HFFc6 (cell line): ENCODE measurements at places on chromosomes 5 and 9. TPM values are rescaled to one million over a fixed set of nuclear protein-coding genes. Genes with fewer than 3 reads are reported as not detected.

- DNase-seq: no peak
Measured at GRCh38 chr9:708182-708550, 133.3 kb upstream of the DMRT1 start.

- DNase-seq: no peak
Measured at GRCh38 chr5:137394380-137394779, 104.7 kb downstream of the SPOCK1 start.

- DNase-seq: peak; percentile 18
Measured at GRCh38 chr5:9015260-9015936, 530.5 kb downstream of the SEMA5A start.

PLPPR1 gene
- not detected in 3 replicates for total RNA-seq

GRCh38 chr5:146331423-146331822 lies 7.2 kb upstream of the POU4F3 start:
- DNase-seq: no peak

DNA sequence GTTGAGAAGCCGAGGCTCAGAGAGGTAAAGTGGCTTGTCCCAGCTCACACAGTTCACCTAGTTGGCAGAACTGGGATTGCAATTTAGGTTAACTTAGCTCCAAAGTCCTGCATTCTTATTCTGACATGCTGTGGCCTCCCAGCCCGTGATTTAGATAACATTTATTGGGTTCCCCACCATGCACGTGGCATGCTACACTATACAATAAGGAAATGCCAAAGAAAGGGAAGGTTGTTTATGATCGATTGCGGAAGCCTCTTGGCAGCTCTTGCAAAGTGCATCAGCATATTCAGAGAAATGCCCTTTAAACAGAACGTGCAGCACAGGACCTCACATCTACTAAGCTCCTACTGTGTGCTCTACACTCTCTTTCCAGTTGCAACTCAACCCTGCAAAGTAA lies 3.2 kb downstream of the NEURL1B start:
- DNase-seq: no peak

DNA sequence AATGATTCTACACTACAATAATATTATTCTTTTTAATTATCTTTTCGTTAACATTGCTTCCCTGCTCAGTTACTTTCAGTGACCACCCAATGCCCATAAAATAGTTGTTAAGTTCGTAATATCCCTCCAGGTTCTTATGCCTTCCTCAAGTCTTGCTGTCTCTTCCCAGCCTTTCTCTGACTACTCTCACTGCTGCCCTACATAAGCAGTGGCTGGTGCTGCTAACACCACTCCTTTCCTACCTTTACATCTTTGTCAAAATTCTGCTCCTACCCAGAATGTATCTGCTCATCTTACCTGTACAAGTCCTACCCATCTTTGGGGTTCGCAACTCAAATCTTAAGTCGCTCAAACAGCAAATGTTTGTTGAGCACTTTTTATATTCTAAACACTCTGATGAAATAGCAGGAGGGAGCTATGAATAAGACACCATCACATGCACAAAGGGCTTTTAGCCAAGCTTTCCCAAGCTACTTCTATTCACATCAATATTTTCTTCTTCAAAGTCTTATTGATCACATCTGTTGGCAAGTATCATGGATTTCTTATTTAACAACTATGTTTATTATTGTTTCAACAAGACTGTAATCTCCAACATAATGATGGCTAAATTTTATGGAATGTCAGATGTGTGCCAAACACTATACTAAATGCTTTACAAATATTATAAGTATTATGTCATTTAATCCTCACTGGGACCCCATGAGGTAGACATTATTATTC lies 29.5 kb downstream of the SLC25A46 start:
- DNase-seq: no peak

DNA sequence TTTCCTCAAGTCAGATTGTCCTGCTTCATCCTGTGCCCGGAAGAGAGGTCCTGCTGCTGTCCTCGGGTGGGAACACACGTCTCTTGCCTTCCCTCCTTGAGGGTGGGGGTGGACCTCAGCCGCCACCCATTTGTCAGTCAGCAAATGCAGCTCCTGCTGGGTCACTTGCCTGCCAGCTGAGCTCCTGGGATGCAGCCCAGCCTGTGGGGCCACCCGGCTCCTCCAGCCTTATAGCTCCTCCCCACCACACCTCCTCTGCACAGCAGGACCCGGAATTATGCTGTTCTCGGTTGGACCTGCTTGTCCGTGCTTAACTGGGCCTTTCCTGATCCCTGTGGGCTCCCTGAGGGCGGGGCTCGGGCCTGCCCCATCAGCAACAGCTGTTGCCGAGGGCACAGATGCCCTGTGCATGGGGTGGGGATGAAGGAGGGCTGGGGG lies 52.7 kb downstream of the RXRA start:
- DNase-seq: peak; percentile 49

DNA sequence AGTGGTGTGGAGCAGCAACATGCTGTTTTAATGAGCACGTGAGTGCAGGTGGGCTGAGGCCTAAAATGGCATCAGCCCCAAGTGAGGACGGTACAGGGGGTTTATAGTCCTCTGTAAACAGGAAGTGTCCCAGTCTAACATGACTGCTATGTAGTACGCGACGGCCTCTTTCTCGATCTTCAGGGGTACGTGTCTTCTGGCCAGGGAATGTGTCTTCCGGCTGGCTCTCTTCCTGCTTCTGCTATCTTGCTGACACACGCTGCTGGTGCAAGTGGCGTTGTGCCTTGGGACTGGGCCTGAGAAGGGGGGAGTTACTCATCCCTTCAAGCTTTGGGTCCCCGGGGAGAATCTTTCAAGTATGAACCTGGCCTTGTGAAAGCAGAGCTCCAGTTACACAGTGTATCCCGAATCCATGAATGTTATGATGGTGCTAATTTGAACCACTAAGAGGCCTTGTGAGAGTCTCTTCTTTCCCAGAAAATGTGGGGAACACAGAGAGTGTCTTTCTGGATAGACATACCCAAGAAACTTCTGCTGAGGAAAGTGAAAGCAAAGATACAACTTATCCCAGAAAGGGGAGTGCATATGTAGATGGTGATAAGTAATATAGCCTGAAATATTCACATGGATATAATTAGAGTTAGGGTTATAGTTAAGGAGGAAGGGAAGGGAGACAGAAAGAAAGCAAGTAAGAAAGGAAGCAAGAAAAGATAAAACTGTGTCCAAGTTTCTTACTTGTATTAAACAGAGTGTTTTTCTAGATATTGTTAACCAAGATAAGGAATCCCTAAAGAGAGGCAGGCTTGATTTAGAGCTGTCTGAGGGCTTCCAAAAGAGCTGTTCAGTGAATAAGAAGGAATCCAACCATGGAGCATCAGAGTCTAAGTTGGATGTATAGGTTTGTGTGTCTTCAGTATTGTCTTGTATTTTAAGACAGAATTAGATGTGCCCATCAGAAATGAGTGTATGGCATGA lies 35.5 kb upstream of the ANXA2R start:
- no peak for DNase-seq

SPACA9 gene
- total RNA-seq: 5.7 to 7.1 TPM (median 5.9 TPM) in 3 replicates

- DNase-seq: no peak
Measured at GRCh38 chr9:131475956-131476776, 26.6 kb upstream of the POMT1 start.

GRCh38 chr9:129221233-129221632 lies 43.2 kb upstream of the IER5L start:
- DNase-seq: no peak

GPR21 gene
- total RNA-seq: not detected in 3 replicates

PARP8 gene
- 0.79 to 4.5 TPM (median 3.6 TPM) in 3 replicates for total RNA-seq

DNA sequence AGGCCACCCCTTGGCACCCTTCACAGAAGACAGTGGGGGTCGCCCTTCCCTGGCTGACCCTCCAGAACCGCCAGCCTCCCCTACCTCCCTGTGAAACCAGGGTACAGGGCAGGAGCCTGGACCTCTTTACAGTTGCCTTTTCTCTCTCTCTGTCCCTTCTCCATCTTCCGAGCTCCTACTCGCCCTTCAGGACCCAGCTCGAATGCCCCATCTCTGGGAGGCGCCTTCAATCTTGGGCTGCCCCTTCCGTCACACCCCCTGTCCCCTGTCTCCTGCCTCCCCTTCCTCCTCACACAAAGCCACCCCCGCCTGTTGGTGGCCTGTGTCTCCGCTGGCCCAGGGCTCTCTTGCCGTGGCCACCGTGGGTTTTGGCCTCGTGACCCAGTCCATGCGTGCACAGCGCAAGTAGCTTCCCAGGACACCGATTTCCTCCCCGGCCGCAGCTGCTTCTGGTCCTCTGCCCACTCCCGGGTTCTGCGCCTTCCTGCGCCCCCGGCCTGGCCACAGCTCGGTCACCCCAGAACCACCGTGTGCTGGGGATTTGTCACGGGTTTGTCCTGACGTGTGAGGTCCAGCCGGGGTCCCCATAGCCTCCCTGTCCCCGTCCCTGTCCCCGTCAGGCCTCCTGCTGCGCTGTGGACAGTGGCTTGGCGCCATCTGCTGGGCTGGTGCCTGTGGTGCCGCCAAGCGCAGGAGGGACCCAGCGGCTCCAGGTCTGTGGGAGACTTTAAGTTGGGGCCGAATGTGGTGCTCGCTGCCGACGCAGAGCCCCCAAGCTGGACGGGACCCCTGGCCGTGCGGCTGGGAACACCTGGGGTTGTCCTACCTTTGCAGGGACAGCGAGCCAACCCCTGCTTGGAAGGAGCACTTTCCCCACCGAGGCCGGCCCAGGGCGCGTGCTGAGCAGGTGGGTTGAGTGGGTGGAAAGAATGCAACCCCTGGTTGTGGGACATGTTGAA lies 4.0 kb upstream of the TMEM250 start:
- peak; percentile 24 for DNase-seq

IRX2 gene
- total RNA-seq: 3.1 to 5.5 TPM (median 5.2 TPM) in 3 replicates

DNA sequence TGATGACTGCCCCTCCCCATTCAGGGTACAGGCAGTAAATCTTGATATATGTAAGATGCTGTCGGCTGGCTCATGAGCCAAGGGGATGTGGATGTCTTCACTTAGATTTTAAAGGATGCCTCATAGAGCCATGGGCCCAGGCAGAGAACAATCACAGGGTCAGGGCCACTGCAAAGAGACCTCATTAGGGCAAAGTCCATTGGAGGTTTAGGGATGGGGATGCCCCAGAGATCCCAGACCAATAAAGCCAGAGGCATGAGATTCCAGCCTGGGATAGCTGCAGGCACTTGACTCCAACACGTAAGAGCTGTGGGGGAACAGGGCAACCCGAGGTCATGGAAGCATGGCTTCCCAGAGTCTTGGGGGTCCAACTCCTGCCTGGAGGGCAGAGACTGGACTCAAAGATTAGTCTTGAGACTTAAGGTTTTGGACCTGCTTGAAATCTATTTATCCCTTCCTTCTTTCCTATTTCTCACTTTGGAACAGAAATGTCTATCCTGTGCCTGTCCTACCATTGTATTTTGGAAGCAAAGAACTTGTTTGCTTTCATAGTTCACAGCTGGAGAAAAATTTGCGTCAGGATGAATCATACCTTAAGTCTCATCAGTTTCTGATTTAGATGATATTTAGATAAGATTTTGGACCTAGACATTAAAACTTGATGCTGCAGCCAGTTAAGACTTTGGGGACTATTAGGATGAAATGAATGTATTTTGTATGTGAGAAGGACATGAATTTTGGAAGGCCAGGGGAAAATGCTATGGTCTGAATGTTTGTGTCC lies 101.3 kb upstream of the ADRA1B start:
- no peak for DNase-seq

NEUROG1 gene
- total RNA-seq: not detected in 3 replicates

CAMK4 gene
- total RNA-seq: 4.1 to 5.9 TPM (median 4.2 TPM) in 3 replicates

IFNK gene
- not detected in 3 replicates for total RNA-seq

- DNase-seq: no peak
Measured at GRCh38 chr9:128689820-128690683, 1.0 kb downstream of the SET start.

PCDHB11 gene
- total RNA-seq: 0.26 to 0.54 TPM (median 0.53 TPM) in 3 replicates

- peak; percentile 11 for DNase-seq
Measured at GRCh38 chr9:37969130-37969529, 65.2 kb upstream of the SLC25A51 start.

PCAT7 gene
- total RNA-seq: not detected in 3 replicates

- peak; percentile 99 for DNase-seq
Measured at GRCh38 chr5:41527201-41527779, 16.9 kb upstream of the PLCXD3 start.

SLC45A2 gene
- total RNA-seq: not detected in 3 replicates

- no peak for DNase-seq
Measured at GRCh38 chr5:79544131-79544530, 30.2 kb upstream of the HOMER1 start.

DNA sequence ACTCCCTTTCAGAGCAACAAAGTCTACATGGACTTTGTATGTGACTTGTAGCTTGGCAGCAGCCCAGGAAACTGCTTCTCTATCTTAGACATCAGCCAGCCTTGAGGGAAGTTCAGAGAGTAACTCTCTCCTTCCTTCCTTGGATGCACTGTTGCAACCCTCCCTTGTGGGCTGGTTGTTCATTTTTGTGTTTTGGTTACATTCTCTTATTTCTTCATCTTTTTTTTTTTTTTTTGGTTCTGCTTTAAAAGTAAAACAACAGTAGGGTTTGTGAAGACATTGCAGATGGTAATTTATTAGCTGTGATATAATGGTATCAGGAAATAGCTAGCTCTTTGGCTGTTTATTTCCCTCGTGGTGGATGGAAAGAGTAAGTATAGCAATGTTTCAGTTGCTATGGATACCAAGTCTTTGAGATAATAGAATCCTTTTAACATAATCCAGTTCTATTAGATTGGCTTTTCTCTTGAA lies 97.9 kb upstream of the MAMDC2 start:
- DNase-seq: peak; percentile 77

DNA sequence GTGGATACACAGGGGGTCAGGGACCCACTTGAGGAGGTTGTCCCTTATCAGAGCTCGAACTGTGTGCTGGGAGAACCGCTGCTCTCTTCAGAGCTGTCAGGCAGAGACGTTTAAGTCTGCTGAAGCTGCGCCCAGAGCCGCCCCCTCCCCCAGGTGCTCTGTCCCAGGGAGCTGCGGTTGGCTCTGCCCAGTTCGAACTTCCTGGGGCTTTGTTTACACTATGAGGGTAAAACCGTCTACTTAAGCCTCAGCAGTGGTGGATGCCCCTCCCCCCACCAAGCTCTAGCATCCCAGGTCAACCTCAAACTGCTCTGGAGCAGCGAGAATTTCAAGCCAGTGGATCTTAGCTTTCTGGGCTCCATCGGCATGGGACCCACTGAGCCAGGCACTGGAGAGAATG lies 15.9 kb downstream of the SRD5A1 start:
- DNase-seq: no peak

- no peak for DNase-seq
Measured at GRCh38 chr9:126517833-126518356, 95.8 kb upstream of the LMX1B start.

GRCh38 chr5:115815693-115816225 lies 700 bp downstream of the CDO1 start:
- no peak for DNase-seq

- no peak for DNase-seq
Measured at GRCh38 chr5:7589800-7590199, 193.9 kb downstream of the ADCY2 start.

GRCh38 chr5:81046041-81046440 lies 85.9 kb downstream of the RASGRF2 start:
- DNase-seq: no peak

DNA sequence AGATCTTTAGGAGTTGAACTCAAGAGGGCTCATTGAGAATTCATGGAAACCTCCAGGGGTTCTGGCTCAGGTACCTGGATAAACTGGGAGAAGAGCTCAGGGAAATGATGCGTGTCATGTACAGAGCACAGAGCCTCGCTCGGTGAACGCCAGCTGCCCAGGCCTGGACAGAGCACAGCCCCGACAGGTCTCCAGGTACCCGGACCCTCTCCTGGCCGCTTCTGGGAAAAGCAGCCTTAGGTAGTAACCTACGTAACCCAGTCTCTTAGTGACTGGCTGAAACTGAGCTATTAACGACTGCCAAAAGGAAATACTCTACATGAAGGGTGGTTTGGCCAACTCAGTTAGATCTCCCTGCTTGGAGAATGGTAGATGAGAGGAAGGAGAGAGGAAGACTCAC lies 157.4 kb downstream of the TTLL11 start:
- DNase-seq: no peak

CXCL14 gene
- total RNA-seq: not detected in 2 replicates

GRCh38 chr5:154518438-154518867 lies 40.4 kb upstream of the HAND1 start:
- no peak for DNase-seq

PPP3R2 gene
- total RNA-seq: not detected in 2 replicates
